Esophagus squamous epithelium (tissue), 5 donors: ENCODE measurements at places on chromosomes 7 and 10.
A peak's percentile ranks its signal among the peaks of the same experiment; 100 is the strongest.

DNA sequence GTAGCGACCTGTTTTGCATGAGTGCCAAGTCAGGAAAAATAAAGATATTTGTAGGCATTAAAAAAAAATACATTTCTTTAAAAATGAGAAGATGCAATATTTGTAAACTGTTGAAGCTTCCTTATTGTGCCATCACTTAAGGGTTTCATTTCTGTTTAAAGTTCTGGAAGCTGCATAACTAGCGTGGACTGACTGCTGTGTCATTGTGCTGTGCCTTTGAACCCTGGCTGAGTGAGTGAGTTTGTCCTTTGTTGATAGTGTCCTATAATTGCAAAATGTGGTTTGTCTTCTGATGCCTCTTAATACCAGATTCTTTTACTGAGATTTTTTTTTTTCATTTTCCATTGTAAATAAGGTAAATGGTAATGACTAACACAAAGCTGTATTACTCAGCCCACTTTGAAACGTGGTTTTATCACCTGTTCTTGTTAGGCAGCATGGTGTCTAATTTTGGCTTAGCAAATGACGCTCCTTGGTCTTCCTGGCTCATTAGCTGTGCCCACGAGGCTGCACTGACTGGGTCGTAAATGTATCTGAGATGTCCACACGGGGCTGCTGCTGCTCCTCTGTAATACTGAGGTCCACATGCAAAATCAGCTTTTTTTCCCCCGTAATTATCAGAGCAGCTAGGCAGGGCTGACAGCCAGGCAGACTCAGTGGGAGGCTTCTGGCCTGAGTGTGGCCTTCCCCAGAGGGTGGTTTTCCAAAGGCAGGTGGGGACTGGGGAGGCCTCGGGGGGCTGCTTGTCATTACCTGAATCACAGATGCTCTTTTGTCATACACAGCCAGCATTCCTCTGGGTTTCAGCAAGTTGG is 14.8 kb downstream of the ZSCAN25 start:
- H3K27me3 ChIP-seq: no peaks in the 10 kb centered on the region
- no peak for DNase-seq

GRCh38 chr10:78539247-78539766 is 505.6 kb downstream of the RPS24 start:
- peaks cover 22% of the 10 kb centered on the region for H3K4me1 ChIP-seq
- H3K27me3 ChIP-seq: no peaks in the 10 kb centered on the region
- H3K27ac ChIP-seq: no peak overlapping the region
- H3K4me3 ChIP-seq: no peak overlapping the region

- H3K27me3 ChIP-seq: no peaks in the 10 kb centered on the region
- H3K4me1 ChIP-seq: peaks cover 27% of the 10 kb centered on the region
Observed at GRCh38 chr7:13860734-13861133, 128.7 kb downstream of the ETV1 start.

GRCh38 chr7:84110400-84110799 is 84.2 kb downstream of the SEMA3A start:
- no peak overlapping the region for H3K4me3 ChIP-seq
- H3K4me1 ChIP-seq: peaks cover 27% of the 10 kb centered on the region
- no peak for DNase-seq
- H3K27me3 ChIP-seq: no peaks in the 10 kb centered on the region
- no peaks in the 10 kb centered on the region for H3K36me3 ChIP-seq
- H3K27ac ChIP-seq: no peak overlapping the region

- H3K4me3 ChIP-seq: no peak overlapping the region
- H3K27ac ChIP-seq: no peak overlapping the region
- no peak for DNase-seq
- H3K4me1 ChIP-seq: peaks cover 77% of the 10 kb centered on the region
- H3K27me3 ChIP-seq: no peaks in the 10 kb centered on the region
Observed at GRCh38 chr10:77909021-77909748, 17.4 kb downstream of the DLG5 start.

- no peak for DNase-seq
- peaks cover 3% of the 10 kb centered on the region for H3K4me1 ChIP-seq
- H3K4me3 ChIP-seq: no peak overlapping the region
- no peaks in the 10 kb centered on the region for H3K27me3 ChIP-seq
- H3K27ac ChIP-seq: no peak overlapping the region
Observed at GRCh38 chr7:45068236-45069023, 20.3 kb downstream of the NACAD start.

DNA sequence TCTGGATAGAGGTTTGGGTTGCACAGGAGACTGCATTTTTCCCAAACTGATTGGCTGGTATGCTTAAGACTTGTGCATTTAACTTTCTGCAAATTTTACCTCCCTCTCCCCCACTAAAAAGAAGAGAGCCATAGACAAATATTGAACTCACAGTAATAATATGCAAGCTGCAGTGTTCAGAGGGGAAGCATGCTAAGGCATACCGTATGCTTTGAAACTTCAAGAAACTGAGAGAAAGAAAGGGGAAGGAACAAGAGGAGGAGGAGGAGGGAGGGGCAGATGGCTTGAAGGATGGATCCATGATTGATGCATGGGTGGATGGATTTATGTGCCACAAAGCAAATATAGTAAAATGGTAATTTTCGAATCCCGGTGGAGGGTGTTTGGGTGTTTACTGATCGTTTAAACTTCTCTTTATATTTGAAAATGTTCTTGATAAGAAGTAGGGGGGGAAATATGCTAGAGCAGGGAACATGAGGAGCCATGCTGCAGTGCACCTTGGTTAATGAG is 7.8 kb upstream of the KLF6 start:
- no peaks in the 10 kb centered on the region for H3K36me3 ChIP-seq
- no peak for DNase-seq
- no peak overlapping the region for H3K4me3 ChIP-seq
- H3K27me3 ChIP-seq: no peaks in the 10 kb centered on the region
- H3K4me1 ChIP-seq: no peaks in the 10 kb centered on the region

GRCh38 chr10:110919349-110919931 is at the start of gene SHOC2:
SHOC2 (plus strand) TSS chr10:110919604; CDS start chr10:110964359, 44,755 bp downstream.
- H3K4me3 ChIP-seq: peak within 1 kb of the TSS; percentile 49
- peak within 1 kb of the TSS; percentile 99 for H3K27ac ChIP-seq
- DNase-seq: peak; percentile 97
- H3K36me3 ChIP-seq: no peaks in the 10 kb centered on the region
- no peaks in the 10 kb centered on the region for H3K27me3 ChIP-seq
